Endothelial cell (in vitro differentiated cells): ENCODE measurements at places on chromosomes 1 and 21. TPM values are rescaled to one million over a fixed set of nuclear protein-coding genes. Genes with fewer than 3 reads are reported as not detected.

SPRR5 gene
- not detected for total RNA-seq

DNA sequence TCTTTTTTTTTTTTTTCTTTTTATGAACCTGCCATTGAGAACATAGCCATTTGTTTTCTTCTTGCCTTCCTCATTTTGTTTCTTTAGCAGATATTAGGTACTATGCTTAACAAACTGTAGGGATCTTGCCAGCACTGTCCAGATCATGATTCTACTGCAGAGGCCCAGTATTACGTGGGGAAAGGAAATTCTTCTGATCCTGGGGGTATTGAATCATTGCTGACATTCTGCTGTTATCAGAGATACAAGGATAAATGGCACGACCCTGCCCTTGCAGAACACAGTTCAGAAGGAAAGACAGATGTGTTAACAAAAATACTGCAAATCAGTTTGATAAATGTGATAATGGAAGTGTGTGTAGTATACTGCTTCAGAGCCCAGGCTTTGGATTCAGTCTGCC lies 56.2 kb downstream of the BTBD8 start:
- no peak for DNase-seq

GRCh38 chr1:246005067-246005466 lies 502.0 kb downstream of the SMYD3 start:
- no peak for DNase-seq

DNA sequence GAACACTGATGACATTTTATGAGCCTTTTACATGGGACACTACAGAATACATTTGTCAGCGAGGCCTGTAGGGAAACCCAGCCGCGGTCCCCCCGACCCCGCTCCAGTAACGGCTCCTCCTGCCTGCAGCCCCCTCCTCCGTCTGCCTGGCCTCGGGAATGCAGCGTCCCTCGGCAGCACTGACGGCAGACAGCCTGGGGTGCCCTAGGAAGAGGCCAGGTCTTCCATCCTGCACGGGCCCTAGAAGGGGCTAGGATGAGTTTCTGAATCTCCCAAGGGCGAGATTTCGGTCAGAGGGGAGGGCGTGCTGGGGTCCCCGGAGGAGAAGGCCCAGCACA lies 8.4 kb downstream of the SAMD11 start:
- DNase-seq, result no peak

DNA sequence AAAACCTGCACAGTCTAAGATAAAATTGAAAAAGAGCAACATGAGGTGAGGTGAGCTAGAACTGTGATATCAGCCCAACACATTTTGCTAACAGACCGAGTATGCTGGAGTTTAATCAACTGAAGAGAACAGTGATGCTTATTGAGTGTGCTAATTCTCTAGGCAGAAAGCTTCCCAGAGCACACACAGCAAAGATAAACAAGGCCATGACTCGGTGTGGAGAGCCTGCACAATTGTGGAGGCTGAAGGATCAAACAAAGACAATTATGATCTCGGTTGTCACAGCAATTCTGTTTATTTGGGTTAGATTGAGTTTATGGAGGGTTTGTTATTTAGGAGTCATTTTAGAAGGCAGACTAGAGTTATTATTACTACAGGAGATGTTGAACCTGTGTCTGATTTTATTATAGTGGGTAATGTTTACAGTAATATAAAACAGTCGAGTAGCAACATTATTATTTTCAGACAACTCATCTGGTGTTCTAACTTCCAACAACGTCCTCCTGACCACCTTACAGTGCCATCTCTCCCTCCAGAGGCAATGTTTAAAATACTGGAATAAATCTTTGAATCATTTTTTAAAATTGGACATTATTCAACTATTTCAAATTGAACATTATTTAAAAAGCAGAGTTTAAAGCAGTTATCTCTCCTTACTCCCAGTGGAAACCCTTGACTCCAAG lies 40.2 kb downstream of the DPT start:
- no peak for DNase-seq

- no peak for DNase-seq
Measured at GRCh38 chr21:45830720-45831366, 150.7 kb upstream of the COL6A1 start.

DNA sequence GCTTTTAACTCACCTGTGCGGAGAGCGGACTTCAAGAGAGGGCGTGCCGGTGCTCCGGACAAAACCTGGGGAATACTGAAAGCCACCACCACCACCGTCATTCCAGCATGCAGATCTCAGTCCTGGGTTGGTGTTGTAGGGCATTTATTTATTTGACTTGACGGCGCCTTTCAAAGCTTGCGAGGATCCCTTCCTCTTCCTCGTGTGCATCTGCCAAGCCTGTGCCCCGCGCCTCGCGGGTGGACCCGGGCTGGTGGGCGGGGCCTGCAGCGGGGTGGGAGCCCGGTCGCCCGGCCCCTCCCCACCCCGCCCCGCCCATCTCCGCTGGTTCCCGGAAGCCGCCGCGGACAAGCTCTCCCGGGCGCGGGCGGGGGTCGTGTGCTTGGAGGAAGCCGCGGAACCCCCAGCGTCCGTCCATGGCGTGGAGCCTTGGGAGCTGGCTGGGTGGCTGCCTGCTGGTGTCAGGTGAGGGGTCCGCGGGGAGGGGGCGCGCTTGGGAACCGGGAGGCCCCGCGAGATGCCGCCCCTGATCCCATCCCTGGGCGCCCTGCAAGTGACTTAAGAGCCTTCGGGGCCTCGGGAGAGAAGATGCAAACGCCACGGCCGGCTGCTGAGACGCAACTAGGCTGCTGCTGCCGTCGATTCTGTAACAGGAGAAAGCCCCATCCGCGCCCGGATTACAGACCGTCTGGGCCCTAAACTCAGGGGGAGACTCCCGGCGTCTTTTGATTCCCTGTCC lies at the start of gene IL10RB:
IL10RB (plus strand) TSS at position 318 of the 739 bp plus-strand sequence; CDS start at position 417, 99 bp downstream.
- DNase-seq, result peak; percentile 70

GRCh38 chr1:161132410-161133219 lies at the start of gene DEDD:
Gene DEDD, minus strand, starts transcription at chr1:161132667. Its CDS starts 8,205 bp downstream, at chr1:161124462.
- DNase-seq, result peak; percentile 91

GRCh38 chr1:62358665-62359373 lies 39.6 kb upstream of the KANK4 start:
- no peak for DNase-seq
